ENCODE measurements at places on chromosomes 13 and 19. TPM values are rescaled to one million over a fixed set of nuclear protein-coding genes. Genes with fewer than 3 reads are reported as not detected.

IL17D gene
- 2.5 TPM for total RNA-seq

ZDHHC20 gene
- total RNA-seq: 93.0 TPM

ZNF208 gene
- 2.7 TPM for total RNA-seq

- DNase-seq: no peak
These were observed 112.9 kb upstream of the CACNA1A start for GRCh38 chr19:13619203-13619632.

GRCh38 chr13:28333204-28333881 lies 161.6 kb downstream of the FLT1 start:
- no peak for DNase-seq

- no peak for DNase-seq
These were observed 26.1 kb downstream of the ZMYM2 start for GRCh38 chr13:19984430-19985218.

DNA sequence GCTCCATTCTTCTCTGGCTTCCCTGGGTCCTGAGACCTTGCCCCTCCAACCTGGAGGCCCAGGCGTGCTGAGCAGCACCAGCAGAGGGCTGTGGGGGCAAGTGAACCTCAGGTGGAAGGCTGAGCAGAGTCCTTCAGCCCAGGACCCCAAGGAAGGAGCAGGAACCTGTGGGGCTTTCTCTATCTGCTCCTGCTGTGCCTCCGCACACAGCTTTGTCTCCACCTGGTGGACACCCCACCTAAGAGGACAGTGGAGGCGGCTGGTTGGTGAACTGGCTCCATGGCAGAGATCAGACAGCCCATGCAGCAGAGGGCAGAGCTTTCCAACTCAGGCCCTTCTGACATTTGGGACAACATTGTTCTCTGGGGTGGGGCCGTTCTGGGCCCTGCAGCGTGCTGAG lies 19.7 kb downstream of the ZFR2 start:
- no peak for DNase-seq

DNA sequence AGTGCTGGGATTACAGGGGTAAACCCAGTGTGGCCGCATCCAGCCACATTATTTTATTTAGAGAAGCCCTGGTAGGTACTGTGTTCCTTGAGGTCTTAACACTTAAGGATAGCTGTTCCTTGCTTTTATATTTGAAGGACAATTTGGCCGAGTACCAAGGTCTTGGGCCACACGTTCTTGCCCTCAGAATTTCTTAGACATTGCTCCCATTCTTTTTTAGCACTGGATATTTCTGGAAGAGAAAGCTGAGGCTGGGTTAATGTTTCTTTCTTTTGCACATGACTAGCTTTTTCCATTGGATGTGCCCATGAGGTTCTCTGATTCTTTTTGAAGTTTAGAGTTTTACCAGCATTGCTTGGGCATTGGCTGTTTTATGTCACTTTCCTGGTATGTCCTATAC lies 5.5 kb upstream of the RNF113B start:
- no peak for DNase-seq

DNA sequence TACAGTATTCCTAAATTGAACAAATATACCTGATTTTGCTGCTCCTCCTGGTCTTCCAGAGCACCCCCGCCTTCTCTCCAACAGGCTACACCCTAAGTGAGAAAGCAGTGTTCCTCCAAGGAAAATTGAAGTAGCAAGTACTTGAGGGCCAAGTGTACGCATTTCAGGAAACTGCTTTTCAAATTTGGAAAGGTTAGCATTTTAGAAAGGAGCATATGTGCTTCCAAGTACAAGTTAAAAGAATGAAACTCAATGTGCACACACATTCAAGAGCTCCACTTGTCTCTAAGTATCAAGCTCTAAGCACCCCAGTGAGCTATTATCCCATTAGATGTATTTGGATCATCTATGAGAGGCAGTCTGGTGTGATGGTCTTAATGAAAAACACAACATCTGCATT lies 25.8 kb downstream of the LHFPL6 start:
- DNase-seq: no peak

DNA sequence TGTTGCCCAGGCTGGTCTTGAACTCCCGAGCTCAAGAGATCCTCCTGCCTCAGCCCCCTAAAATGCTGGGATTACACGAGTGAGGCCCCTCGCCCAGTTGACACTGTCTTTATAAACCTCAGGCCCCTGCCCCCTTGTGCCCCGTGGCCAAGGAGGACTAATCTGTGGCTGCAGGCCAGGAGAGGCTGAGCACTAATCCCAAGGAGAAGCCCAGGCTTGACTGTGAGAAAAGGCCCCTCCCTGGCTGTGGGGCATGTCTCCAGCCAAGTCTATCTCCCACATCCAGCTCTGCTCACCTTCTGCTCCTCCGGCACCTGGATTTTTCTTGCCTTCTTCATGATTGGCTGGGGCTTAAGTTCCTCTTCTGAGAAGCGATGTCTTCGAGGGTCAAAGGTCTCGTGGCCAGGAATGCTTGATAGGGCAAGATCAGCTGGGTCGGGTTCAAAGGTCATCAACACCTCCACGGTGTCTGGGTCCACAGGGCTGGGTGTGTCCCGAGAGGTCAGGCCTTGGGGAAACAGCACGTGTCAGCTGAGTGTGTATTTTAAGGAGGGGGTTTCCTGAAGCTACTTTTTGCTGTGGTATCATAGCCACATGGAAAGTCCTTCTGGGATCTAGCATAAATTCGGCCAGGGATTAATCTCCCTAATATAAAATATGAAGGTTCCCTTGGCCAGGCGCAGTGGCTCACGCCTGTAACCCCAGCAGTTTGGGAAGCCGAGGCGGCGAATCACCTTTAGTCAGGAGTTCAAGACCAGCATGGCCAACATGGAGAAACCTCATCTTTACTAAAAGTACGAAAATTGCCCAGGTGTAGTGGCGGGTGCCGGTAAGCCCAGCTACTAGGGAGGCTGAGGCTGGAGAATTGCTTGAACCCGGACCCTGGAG lies 3.8 kb downstream of the DBP start:
- DNase-seq: peak; percentile 46

DNA sequence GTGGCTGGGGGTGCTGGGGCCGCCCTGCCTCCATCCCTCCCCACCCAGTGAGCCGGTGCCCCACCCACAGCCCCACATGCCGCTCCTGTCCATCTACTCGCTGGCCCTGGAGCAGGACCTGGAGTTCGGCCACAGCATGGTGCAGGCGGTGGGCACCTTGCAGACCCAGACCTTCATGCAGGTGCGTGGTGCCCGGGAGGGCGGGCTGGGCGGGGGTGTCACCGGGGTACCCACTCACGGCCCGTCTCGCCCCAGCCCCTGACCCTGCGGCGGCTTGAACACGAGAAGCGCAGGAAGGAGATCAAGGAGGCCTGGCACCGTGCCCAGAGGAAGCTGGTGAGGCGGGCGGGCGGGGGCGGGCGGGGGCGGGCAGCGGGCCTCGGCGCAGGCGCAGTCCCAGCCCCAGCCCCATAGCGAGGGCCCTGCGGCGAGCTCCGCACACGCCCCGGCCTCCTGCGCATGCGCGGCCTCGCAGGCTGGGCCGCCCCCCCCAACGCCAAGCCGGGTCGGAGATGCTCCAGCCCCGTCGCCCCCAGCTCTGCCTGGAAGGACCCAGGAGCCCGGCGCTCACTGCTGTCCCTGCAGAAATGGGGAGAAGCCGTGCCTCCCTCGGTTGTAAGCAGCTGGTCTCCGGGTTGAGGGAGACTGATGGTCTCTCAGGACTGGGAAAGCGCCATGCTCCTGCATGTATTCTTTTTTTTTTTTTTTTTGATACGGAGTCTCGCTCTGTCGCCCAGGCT lies 7.7 kb downstream of the ARHGAP45 start:
- DNase-seq: peak; percentile 83

DNA sequence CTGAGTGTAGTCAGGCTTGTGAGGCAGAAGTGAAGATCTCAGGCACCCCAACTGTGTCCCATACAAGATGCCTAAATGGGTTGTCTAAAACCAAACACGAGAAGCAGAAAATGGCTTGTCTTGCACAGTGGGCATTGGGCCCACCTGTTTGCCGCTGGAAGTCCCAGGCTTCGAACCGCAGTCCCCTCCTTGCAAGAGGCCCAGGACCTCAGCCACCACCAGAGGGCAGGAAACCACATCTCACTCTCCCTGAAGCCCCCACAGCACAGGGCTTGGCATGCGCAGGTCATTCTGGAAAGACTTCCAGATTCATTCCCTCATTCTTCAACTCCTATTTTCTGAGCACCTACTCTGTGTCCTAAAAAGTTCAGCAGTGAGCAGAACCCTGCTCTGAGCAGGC lies 973.7 kb downstream of the UQCRFS1 start:
- no peak for DNase-seq

DNA sequence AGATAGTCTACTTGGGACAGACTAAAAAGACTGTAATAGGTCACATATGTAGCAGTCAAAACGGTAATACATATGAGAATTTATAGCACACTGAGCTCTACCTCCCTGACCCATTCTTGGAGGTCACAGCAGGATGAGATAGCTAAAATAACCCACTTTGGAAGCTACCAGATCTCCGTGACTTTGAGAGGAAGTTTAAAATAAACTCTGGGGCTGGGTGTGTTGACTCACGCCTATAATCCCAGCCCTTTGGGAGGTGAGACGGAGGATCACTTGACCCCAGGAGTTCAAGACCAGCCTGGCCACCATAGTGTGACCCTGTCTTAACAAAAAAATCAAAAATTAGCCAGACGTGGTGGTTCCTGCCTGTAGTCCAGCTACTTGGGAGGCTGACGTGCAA lies 45.3 kb downstream of the DHRS12 start:
- DNase-seq: no peak

- DNase-seq: no peak
These were observed 34.4 kb upstream of the SIN3B start for GRCh38 chr19:16794456-16795441.
